H1 (cell line): ENCODE measurements at places on chromosomes 3 and 15.

GRCh38 chr3:194460566-194460965, 26.2 kb downstream of the ATP13A3 start:
- DNase-seq, result no peak

GRCh38 chr15:89105147-89105546, 16.9 kb downstream of the ABHD2 start:
- DNase-seq, result no peak

DNA sequence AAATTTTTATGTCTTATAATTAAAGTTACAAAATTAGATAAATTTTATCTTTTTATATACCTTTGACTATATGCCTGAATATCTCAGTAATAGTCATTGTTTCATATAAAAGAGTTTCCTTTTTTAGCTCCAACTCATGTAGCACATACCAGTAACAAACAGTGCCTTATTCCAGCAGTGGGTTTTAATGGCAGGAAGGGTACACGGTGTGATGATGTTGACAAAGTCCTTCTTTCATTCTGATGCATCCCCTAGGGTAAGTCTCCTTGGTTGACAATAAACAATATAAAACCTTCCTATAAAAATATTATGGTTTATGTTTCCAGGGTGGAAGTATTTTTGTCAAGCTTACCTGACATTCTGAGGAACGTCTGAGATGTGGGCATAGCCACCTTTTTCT, 77.2 kb upstream of the FGF12 start:
- DNase-seq, result no peak

GRCh38 chr3:179156775-179157174, 8.6 kb downstream of the PIK3CA start:
- DNase-seq, result no peak

DNA sequence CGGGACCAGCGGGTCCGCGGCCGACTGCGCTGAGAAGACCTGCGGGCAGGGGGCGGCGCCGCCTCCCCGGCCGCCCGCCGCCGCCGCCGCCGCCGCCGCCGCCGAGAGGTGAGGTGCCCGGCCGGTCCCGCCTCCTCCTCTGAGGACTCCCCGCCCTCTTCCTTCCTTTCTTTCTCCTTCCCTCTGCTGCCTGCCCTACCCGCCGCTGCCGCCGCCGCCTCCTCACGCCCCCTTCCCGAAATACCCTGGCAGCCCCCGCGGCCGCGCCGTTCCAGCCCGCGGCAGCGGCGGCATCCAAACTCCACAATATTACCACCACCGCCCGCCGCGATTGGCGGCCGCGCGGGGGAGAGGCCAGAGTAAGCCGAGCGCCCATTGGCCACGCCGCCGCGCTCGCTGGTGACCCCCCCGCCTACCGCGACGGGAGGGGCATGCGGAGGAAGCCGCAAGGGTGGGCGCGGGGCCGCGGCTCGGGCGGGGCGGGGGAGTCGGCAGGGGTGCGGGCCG, 61.8 kb upstream of the ANKRD28 start:
- DNase-seq, result peak; percentile 50

GRCh38 chr3:197675563-197675860, 61.2 kb downstream of the RUBCN start:
- no peak for DNase-seq

GRCh38 chr15:57595011-57595866, 3.5 kb downstream of the MYZAP start:
- no peak for DNase-seq

DNA sequence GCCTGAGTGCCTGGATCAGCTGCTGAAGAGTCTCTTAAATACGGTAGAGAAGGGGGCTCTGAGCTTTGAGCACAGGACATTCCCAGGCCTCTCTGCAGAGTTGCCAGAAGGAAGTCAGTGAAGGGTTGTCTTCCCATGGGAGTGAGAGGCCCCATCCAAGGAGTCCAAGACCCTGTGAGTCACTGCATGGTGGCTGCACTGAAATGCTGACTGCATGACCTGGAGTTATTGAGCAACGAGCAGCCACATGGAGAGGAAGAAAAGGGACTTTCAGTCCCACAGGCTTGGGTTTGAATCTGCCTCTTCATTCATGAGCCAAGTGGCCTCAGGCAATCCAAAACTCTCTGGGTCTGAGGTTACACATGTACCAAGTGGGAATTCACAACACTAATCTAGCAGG, 69.6 kb upstream of the RASGRF1 start:
- DNase-seq, result no peak

- no peak for DNase-seq
Measured at GRCh38 chr3:111547631-111548030, 5.6 kb downstream of the CD96 start.

GRCh38 chr15:48858401-48858800, 19.5 kb upstream of the EID1 start:
- no peak for DNase-seq

DNA sequence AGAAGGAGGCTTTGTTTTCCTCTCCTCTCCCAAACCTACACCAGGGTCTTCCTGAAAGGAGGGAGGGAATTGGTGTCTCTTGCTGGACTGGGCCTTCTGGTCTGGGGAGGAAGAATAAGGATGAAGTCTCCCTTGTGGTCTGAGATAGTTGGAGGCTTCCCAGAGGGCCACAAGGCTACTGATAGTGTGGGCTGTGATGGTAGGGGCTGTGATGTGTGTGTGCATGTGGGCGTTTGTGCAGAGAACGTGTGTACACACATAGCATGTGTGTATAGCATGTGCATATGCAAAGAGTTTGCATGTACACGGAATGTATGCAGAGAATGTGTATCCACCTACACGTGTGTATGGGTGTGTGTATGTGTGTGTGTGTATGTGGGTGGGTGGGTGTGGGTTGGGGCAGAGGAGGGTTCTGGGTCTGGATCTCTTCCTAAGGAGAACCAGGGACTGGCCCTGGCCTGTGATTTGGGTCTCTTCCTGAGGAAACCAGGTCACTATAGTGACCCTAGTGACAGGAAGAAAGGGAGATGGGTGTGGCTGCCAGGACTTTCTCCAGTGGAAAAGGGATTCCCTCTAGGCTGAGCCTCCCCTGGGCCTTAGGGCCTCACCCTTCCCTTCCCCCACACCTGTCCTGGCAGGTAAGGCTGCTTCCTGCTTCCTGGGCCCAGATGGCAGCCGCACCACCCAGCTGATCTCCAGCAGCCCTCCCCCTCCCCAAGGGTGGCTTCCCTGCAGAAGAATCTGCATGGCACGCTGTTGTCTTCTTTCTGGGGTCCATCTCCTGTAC, 1.7 kb downstream of the FLNB start:
- no peak for DNase-seq

DNA sequence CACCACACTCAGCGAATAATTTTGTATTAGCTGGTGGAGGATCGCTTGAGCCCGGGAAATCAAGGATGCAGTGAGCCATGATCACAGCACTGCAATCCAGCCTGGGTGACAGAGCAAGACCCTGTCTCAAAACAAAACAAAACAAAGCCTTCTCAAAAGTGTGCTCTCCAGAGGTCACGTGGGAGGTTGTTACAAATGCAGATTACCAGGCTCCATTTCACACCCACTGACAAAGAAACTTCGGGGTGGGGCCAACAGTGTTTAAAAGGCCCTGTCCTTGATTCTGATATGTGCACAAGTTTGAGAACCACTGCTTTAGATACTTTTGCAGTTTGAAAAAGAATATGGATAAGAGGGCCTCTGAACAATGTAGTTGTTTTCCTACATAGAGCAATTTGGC, 80.5 kb downstream of the UBE2E2 start:
- DNase-seq, result no peak

DNA sequence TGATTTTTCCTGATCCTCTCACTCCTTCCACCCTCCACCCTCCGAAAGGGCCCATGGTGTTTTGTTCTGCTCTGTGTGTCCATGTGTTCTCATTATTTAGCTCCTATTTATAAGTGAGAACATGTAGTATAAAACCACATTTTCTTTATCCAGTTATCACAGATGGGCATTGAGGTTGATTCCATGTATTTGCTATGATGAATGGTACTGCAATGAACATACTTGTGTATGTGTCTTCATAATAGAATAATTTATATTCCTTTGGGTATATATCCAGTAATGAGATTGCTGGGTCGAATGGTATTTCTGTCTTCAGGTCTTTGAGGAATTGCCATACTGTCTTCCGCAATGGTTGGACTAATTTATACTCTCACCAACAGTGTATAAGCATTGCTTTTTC, 126.0 kb downstream of the IMPG2 start:
- DNase-seq, result no peak

- DNase-seq, result no peak
Measured at GRCh38 chr3:5298453-5298852, 110.9 kb downstream of the EDEM1 start.

DNA sequence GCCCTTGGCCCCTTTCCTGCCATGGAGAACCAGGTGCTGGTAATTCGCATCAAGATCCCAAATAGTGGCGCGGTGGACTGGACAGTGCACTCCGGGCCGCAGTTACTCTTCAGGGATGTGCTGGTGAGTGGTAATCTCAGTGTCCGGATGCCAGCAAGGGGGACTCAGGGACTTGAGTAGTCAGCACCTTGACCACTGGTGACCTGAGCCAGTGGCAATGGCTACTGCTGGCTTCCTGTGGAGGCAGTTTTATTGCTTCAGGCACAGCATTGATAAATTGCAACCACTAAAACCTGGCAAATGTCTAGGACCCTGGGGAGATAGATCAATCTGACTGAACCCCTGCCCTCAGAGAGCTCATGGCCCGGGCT, 830 bp downstream of the MAP2K5 start:
- no peak for DNase-seq

GRCh38 chr15:29903785-29904464, 81.7 kb upstream of the TJP1 start:
- no peak for DNase-seq

GRCh38 chr3:117254985-117255384, 545.4 kb downstream of the TUSC7 start:
- no peak for DNase-seq

GRCh38 chr3:126373146-126373613, 16.0 kb upstream of the KLF15 start:
- DNase-seq, result no peak

- no peak for DNase-seq
Measured at GRCh38 chr3:134457376-134458074, 28.3 kb downstream of the ANAPC13 start.

DNA sequence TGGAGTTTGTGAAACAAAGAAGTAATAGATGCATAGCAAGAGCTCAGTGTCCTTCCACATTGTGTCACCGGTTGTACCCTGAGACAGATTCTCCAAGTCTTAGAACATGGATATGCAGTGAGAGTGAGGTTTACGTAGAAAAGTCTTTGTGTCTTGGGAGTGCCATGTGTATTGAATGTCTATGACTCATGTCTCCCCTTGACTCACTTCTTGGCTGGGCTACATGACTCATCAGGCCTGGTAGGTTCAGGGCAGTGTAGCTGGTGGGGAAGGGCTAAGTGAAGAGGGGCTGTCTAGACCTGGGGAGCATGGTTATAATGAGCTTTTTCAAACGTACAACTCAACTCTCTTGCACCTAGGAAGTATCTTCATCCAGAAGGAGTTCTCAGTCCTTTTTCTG, 167.4 kb downstream of the GAP43 start:
- DNase-seq, result peak; percentile 7

GRCh38 chr3:149783576-149783975, 8.8 kb downstream of the ANKUB1 start:
- DNase-seq, result no peak

- no peak for DNase-seq
Measured at GRCh38 chr3:37852771-37853170, 8.9 kb upstream of the CTDSPL start.

GRCh38 chr3:52506266-52506966, 11.3 kb downstream of the STAB1 start:
- DNase-seq, result no peak

DNA sequence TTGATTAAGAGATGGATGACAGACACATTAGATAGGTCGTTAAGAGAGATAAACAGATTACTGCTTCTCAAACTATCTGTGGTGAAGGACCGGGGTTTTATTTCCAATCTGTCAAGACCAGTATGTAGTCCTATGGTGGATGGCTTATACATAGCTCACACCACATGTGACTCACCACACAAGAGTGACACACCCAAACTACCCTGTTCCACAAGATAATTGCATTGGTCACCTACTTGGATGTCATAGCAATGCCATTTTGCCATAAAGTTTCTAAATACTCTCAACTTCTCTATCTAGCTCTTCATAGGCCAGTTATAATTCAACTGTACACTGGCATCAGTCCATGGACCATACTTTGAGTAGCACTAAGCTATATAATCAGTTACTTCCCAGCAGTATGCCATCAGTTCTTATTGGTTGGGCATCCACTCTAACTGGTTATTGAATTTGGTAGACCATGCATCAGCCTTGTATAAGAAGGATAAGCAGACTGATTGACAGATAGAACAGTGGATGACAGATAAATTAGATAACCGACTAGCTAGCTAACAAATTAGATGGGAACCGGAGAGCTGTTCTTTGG, 11.6 kb downstream of the WWTR1 start:
- DNase-seq, result no peak

DNA sequence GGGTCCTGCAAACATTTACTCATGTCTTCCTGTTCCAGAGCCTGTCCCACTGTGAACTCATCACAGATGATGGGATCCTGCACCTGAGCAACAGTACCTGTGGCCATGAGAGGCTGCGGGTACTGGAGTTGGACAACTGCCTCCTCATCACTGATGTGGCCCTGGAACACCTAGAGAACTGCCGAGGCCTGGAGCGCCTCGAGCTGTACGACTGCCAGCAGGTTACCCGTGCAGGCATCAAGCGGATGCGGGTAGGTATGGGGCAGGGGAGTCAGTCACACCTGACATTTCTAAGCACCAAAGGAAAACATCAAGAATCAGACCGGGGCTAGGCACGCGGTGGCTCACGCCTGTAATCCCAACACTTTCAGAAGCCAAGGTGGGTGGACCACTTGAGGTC, 56.3 kb downstream of the UBP1 start:
- DNase-seq, result no peak

DNA sequence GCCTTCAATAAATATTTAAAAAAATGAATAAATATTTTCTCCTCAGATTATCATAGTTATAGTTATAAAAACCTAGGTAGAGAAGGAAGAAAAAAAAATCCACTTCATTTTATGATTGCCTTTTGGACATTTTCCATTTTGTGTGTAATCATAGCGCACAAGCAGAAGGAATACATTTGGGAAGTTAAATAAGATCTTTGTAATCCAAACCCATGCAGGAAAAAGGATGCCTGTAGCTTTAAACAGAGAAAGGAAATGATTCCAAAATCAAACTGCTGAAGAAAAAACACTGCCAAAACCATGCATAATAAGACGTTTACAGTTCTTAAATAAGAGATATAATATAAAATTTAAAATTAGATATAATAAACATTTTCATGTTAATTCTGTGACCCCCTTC, 7.4 kb upstream of the CCDC54 start:
- DNase-seq, result no peak
